ENCODE measurements at places on chromosomes 6 and 20.

- DNase-seq, result no peak
Measured at GRCh38 chr6:148739822-148740128, 7.1 kb upstream of the UST start.

GRCh38 chr20:63025534-63026331, 19.0 kb upstream of the BHLHE23 start:
- DNase-seq, result no peak

DNA sequence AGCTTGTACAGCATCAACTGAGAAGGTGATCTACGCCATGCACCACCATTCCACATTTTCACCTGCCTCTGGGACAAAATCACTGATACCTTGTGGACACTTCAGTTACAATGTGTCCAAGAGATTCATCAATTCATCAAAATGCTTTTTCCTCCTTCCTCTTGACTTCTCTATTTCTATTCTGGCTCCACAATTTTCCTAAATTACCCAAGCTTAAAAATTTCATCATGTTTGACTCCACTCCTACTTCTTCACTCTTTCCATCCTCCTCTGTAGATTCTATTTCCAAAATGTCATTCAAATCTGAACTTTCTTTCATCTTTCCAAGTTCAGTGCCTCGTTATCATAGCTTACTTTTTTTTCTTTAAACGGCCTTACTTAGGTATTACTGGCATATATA, 172.2 kb downstream of the BTBD9 start:
- DNase-seq, result no peak

GRCh38 chr6:132314432-132314831, 86.8 kb downstream of the MOXD1 start:
- no peak for DNase-seq

DNA sequence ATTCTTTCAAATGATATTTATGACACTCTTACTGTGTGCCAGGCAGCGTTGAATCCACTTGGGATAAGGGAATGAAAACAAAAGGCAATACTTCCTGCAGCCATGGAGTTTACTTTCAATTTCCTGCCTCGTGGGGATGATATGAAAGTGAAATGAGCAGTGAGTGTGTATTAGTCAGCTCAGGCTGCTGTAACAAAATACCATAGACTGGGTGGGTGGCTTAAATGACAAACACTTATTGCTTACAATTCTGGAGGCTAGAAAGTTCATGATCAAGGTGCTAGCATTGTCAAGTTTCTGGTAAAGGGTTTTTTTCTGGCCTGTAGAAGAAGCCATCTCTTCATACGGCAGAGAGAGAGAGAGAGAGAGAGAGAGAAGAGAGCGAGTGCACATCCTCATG, 41.7 kb downstream of the TSHZ2 start:
- no peak for DNase-seq

DNA sequence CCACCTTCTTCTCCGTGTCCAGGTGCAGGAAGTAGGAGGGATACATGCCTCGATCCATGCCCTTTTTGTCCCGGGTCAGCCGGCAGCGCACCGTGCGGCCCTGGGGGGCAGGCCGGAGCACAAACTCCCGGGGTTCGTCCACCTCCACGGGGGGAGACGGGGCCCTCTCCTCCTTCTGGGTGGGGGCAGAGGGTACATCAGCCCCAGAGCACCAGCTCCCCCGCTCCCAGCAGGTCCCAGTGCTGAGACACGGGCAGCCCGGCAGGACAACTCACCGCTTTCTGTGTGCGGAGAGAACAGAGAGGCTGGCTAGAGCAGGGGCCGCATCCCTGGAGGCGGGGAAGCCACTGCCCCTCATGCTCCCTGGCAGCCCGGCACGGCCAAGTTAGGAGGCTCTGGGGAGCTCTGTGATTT, 6.7 kb downstream of the TULP1 start:
- DNase-seq, result no peak

DNA sequence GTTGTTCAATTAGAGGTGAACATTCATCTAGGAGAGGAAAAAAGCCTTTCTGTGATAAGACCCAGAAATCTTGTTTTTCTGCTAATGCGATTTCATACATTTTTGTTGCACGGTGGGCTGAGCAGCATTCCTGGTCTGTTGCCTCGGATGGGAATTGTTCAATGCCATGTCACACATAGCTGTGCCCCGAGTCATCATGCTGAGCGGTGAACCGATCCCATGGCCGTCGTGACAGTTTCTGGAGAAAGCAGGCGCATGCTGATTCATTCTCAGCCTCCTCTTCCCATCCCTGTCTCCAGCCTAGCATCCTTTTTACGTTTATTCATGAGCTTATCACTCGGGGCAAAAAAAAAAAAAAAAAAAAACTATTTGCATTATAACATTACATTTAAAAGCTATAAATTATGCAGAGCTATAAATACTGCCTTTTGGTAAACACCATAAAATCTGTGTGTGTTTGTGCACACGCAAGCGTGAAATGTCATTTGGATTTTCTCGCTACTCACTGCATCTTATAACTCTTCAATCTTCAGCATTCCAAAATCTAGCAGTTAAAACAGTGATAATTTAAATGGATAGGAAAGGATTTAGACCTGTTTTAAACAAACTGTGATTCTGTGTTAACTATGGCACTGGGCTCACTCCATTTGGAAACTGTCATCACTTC, 58.9 kb upstream of the IFNGR1 start:
- DNase-seq, result no peak

DNA sequence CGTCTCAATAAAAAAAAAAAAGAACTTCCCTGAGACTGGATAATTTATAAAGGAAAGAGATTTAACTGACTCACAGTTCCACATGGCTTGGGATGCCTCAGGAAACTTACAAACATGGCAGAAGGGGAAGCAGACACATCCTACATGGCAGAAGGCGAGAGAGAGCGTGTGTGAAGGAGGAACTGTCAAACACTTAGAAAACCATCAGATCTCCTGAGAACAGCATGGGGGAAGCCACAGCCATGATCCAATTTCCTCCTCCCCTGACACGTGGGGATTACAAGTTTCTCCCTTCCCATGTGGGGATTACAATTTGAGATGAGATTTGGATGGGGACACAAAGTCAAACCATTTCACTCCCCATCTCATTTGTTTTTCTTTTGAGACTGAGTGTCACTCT, 46.6 kb upstream of the TFAP2C start:
- no peak for DNase-seq

DNA sequence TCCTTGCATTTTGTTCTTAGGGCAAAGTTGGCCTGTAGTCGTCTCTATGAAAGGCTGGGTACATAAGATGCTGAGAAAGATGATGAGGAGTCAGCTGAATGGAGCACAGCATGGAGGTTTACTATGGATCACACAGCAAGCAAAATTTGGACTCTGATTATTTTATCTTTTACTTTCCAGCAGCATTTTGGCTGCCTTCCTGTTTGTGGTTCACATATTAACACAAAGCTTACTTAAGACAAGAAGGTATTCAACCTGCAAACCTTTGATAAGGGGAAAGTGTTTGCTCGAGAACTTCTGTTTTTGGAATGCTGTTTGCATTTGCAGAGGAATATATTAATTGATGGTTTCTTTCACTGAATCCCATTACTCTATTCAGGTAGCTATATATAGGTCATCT, 103.1 kb upstream of the ENPP5 start:
- DNase-seq, result no peak

GRCh38 chr6:163099621-163100171, 314.8 kb upstream of the QKI start:
- DNase-seq, result no peak

GRCh38 chr6:70166088-70166958, 136.6 kb downstream of the COL9A1 start:
- peak; percentile 3 for DNase-seq

DNA sequence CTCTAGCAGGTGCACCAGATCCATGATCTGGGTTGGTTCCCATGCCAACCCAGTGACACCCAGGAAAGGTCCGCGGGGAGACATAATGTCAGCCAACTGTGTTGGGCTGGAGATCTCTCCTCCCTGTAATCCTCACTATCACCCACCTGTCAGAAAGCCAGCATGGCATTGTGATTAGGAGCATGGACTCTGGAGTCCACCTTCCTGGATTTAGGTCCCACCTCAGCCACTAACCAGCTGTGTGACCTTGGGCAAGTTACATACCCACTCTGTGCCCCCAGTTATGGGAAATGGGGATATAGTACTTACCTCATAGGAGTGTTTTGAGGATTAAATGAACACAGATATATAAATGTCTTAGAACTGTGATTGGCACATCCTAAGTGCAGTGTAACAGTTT, 97.9 kb downstream of the ZDHHC14 start:
- no peak for DNase-seq

DNA sequence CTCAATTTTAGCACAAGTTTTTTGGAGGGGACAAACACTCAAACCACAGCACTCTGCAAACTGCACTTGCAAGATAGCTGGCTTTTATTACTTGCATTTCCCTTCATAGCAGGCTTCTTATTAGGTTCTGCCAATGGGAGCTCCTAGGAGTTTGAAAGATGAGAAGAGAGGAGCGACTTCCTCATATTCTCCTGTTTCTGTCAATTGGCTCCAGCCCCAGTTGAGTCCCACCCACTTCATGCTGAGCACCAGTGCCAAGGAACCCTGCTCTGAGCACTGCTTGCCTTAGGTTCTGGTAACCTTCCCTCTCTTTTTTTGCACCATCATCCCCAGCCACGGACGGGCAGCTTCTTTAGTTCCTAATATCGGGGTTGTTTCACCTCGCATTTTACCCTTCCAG, 67.9 kb downstream of the PSMB1 start:
- no peak for DNase-seq

DNA sequence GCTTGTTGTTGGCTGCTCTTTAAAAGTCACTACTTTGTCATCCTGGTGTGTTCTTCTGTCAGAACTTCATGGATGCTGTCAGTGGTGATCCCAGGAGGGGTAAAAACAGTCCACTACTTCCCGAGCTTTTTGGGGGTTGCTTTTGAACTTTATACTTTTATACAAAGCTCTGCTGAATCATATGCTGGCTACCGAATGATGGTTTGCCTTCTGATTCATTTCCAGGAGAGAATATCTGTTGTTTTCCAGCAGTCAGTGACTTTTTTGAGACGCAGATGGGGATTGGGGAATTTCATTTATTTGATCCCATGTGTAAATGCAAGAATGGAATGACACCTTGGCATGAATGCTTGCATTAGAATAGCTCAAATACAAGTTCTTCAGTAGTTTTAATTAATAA, 32.7 kb upstream of the COL10A1 start:
- DNase-seq, result no peak

DNA sequence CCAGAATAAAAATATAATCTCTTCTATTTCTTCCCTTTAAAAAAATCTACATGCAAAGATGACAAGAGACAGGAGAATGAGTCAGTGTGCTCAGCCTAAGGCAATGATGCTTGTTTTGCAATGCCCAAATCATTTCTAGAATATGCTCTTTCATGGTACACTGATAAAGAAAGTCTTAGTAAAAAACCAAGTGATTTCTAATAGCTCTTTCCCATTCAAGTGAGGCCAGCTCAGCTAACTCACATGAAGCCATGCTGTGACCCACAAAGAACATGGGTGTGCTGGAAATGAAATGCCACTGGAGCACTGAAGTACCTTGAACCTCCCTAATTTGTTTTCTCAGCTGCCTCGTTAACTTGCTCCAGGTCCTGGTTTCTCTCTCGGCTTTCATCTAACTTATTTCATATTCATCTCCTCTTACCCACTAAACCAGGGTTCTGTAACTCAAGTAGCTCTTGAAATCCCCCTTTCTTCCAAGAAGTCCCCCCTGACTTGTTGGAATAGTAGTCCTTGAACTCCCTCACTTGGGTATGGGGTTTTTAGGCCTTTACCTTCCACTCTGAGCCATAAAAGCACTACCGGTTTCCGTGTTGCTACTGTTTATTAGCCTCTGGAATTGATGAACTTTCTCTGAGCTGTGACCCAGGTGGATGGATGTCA, 92.7 kb downstream of the IRF4 start:
- DNase-seq, result no peak

DNA sequence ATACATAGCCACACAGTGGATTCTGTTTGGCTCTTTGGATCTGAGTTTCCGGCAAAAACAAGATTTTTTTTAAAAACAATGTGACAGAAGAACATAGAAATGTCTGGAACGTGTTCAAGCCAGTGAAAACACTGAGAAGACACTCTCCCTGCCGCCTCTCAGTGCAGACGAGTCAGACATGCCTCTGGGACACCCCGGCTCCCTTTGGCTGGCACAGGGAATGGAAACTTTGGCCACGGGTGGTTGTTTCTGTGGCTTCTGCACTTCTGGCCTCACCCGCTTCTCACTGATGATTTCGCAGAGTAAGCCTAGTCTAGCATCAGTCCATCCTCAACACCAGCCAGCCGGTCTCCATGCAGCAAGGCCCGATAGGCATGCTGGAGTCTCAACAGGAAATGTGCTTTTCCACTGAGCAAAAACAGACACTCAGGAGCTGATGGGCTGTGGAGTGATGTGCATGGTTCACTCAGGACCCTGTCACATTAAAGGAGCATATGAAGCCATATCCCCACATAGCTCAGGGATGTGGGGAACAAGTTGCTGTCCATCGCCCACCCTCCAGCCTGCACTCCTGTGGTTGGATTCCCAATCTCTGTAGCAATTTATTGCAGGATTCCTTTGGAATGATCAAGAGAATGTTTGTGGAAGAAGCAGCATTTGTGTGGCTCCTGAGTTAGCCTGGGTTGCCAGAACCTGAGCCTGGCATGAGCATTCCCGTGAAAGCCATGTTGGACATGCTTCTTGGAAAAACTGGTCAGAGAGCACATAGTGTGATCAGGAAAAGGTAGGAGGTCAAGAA, 262.0 kb upstream of the RIN2 start:
- DNase-seq, result no peak

DNA sequence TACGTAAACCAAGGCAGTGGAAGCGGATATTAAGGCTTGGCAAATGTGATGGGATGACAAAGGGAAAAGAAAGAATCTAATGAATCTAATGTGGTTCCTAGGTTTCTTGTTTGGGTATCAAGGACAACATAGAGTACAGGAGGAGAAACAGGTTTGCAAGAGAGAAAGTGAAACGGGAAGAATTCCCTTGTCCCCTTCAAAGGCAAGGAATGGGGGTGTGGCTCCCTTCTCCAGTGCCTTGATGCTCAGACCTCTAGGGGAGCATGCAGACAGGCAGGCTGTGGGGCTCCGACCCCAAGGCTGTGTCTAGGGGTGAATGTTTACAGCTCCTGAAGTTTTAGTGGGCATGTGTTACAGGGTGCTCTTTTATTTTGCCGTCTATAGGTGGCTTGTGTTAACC, 317.5 kb upstream of the HSF2 start:
- DNase-seq, result no peak

DNA sequence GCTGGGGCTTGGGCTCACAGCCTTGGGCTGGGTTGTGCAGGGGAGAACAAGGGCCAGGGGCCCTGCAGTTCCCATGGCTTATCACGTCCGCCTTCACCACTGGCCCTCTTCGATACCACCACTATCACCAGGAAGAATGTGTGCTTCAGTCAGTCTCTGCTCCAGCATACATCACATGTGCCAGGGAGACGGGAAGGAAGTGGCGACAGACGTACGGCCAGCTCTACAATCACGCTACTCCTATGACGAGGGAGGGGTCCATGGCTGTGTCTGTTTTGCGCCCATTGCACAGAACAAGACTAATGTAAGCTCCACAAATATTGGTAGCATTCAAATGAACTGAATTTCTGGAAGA, 72.1 kb downstream of the TRAM2 start:
- no peak for DNase-seq

All from stimulated activated CD4-positive, alpha-beta T cell treated with anti-CD3 and anti-CD28 coated beads, Interleukin-1b, Interleukin-23, amount 100 ng/mL, for 4 hours (primary cell).